T follicular helper cell (primary cell): ENCODE measurements at places on chromosomes 1 and 21.

GRCh38 chr21:44049606-44050005 is 37.5 kb downstream of the TRAPPC10 start:
- no peak for DNase-seq

DNA sequence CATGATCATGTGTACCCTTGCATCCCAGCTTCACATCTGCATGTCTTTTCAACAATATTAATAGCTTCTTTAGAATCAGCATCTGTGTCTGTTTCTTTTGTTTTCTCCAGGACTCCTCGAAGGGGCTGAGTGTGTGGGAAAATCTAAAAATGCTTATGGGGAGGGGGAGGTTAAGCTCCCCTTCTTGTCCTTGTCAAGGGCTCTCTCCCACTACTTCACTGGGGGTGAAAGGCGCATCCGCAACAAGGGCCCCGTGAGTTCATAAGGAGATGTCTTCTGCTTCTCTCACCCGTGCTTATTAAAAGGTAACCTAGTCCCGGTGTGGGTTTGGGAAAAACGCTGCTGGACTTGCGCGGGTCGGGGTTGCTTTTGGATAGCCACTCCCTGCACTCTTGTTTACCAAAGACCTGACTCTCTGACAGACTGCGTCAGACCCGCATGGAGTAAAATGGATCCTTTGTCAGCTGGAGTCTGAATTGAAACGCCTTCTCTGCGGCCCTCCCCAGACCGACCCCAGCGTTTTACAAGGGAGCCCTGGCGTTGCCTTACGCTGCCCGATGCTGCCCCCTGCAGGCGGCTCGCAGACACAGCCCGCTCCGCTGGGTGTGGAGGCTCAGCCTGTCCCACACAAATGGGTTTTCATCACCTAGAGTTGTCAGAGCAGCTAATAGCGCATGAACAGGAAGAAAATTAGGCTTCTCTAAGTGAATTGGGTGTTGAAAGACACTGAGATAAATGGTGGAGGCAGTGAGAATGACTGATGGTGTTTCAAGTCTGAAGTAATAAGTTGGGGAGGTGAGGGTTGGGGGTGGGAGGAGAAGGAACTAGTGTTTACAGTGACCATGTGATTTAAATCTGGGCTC is 53.8 kb downstream of the IER5 start:
- peak; percentile 77 for DNase-seq

GRCh38 chr21:46001821-46002681 is 20.5 kb downstream of the COL6A1 start:
- no peak for DNase-seq

DNA sequence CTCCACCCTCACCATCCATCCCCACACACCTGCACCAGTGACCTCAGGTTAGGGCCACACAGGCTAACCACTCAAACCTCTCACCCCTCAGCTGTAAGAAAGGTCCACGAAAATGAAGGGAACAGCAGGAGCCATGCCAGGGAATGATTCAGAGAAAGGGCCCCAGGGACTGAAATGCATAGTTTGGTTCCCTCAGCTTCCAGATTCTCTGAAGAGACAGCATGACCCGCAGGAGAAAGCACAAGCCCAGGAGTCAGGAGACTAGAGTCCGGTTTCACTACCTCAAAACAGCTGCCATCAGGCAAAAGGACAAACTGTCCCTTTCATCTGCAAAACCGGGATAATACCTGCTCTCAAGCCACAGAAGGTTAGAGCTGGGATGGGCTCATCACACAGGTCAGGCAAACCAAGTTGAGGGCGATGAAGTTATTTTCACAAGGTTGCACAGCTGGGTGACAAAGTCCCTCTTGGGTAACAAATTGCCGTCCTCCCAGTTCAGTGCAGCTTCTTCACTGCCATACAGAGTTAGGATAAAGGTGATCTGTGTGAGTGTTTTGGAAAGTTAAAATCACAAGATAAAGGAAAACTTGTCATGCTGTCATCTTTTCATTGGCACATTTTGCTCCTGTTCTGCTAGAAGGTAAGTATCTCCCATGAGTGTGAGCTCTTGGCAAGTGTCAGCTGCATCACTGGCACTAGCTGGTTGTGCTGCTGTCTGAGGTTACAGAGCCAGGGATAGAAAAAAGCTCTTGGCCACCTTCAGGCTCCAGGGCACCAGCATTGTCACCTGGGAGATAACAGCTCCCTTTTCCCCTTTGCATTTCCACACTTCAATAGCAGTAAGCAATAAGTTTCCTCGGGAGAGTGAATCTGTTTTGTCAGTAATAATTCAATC is 120.4 kb downstream of the KCNH1 start:
- DNase-seq, result no peak

- no peak for DNase-seq
Measured at GRCh38 chr21:18007121-18007520, 188.0 kb upstream of the C21orf91 start.

DNA sequence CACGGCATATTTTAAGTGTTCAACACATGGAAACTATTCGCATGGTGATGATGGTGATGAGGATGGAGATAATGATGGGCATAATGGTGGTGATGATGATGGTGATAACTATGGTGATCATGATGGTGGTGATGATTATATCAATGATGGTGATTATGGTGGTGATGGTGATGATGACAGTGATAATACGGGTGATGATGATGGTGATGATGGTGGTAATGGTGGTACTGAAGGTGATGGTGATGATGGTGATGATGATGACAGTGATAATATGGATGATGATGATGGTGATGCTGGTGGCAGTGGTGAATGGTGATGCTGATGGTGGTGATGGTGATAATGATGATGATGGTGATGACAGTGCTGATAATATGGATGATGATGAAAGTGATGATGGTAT is 341.8 kb upstream of the VAMP3 start:
- no peak for DNase-seq

GRCh38 chr1:61081144-61081685 is 1.1 kb upstream of the NFIA start:
- DNase-seq, result no peak

- DNase-seq, result no peak
Measured at GRCh38 chr1:81069856-81070255, 730.9 kb upstream of the ADGRL2 start.

DNA sequence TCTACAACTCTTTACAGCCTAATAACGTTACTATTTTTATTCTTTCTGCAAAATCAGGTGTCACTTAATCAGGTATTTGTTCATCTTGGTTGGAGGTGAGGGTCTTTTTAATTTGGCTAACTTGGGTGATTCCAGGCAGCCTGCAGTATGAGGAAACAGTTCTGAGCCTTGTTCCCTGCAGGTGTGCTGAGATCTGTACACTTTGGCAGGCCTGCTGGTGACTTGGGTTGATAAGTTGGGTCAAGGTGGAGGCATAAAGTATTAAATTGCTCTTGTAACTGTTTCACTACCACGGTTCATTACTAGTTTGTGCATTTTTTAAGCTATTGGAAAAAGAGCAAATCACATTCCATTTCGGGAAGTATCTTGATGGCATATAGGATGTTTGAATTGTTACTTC is 10.0 kb downstream of the MAP3K21 start:
- no peak for DNase-seq

- no peak for DNase-seq
Measured at GRCh38 chr1:215018555-215018954, 64.0 kb upstream of the KCNK2 start.

DNA sequence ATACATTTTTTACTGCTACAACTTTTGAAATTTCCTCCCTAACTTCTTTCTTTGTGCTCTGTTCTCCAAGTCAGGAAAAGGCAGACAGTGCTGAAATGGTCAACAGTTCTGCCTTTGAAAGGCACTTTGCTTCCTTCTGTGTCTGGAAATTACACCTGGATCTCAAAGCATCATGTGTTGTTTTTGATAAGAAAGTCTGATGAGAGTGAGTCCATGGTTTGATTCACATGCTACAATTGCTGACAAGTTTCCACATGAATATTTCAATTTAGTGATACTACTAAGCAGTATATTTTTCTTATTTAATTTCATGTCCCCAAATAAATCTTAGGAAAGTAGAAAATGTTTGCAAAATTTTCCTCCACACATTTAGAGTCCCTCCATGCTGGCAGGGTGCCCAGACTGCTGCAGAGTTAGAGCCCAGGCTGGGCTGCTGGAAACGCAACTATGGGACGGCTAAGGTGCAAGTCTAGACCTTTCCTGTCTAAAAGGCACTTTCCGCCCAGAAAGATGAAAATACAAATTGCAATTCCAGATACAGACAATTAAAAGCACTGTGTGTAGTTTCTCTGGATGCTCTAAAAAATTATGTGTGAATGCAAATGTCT is 96.6 kb upstream of the RUNX1 start:
- DNase-seq, result no peak

DNA sequence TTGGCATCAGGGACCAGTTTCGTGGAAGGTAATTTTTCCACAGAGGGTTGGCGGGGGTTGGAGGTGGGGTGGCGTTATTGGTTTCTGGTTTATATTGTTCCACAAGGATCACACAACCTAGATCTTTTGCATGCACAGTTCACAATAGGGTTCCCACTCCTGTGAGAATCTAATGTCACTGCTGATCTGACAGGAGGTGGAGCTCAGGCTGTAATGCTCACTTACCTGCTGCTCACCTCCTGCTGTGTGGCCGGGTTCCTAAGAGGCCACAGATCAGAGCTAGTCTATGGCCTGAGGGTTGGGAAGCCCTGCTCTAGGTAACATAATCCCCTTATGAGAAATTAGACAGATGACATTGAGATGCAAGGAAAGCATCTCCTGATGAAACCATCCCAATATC is 12.6 kb downstream of the GBP5 start:
- DNase-seq, result no peak

GRCh38 chr1:181257117-181257516 is 168.6 kb downstream of the IER5 start:
- DNase-seq, result no peak
